ENCODE measurements at places on chromosomes 1 and 21. TPM values are rescaled to one million over a fixed set of nuclear protein-coding genes. Genes with fewer than 3 reads are reported as not detected.

- no peak for DNase-seq
Measured at GRCh38 chr1:169064103-169064502, 42.4 kb upstream of the ATP1B1 start.

GRCh38 chr1:192652159-192652558, 16.2 kb downstream of the RGS13 start:
- no peak for DNase-seq

GCSAML gene
- 0.05 TPM for total RNA-seq

- no peak for DNase-seq
Measured at GRCh38 chr1:119083980-119084379, 56.5 kb downstream of the WARS2 start.

TGFB2 gene
- total RNA-seq, result 1.6 TPM

ADORA3 gene
- total RNA-seq, result 3.8 TPM

- DNase-seq, result no peak
Measured at GRCh38 chr21:42833439-42833815, 45.9 kb downstream of the WDR4 start.

DNA sequence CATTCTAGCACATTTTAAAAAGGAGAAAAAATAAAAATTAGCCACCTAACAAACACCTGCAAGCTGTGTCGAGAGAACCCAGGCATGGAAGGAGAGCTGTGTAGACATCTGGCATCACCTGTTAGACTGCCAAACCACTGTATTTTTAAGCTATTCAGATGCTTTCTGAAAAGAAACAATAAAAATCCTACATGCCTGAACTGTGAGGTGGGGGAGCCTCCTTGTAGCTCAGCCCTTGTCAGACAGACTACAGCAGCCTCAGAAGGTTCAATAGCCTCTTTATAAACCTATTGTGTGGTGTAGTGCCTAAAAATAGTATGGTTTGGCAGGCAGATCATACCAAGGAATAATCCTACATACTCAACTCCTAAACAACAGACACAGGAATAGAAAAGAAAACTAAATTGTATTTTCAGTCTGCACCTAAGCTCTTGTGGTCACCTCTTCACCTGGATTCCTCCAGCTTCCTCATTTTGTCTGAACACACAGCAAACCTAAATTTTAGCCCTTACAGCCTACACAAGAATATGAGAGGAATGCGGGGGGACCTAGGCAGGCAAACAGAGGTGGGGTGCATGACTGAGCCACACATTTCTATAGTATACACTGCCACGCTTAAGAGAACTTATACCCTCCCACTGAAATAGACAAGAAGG, 67.0 kb downstream of the SIPA1L2 start:
- no peak for DNase-seq

DNA sequence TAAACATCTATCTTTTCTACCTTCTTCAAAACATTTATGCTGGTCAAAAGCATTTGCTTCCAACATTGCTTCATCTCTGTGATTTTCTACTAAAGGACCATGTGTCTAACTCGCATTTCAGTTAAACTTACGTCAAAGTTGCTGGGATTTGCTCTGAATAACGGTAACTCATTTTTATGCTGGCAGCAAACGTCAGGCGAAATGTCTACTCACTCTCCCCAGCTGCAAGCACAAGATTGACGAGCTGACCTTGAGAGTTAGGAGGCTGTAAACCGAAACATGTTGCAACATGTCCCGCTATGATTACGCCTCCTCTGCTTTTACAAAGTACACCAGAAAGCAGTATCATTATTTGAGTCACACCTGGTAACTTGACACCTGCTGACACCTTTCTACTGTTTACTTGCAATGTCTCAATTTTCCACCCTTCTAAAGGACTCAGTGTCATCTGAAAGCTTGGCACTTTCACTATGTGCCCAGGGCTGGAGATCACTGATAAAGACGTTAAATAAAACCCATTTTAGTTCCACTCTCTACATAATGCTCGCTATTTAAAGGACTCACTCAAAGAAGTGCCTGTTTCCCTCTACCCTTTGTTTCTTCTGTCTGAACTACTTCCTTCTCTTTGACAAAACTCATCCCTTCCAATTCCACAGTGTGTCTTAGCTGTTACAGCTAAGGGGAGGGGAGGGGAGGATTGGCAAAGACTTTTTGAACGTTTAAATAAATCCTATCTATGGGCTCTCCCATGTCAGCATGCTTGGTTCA, 111.9 kb downstream of the PTPN14 start:
- DNase-seq, result no peak

GRCh38 chr1:173914366-173914871, 2.7 kb downstream of the SERPINC1 start:
- no peak for DNase-seq

OR10J1 gene
- not detected for total RNA-seq

TRIM67 gene
- total RNA-seq, result 0.11 TPM

SESN2 gene
- 2.9 TPM for total RNA-seq

DNA sequence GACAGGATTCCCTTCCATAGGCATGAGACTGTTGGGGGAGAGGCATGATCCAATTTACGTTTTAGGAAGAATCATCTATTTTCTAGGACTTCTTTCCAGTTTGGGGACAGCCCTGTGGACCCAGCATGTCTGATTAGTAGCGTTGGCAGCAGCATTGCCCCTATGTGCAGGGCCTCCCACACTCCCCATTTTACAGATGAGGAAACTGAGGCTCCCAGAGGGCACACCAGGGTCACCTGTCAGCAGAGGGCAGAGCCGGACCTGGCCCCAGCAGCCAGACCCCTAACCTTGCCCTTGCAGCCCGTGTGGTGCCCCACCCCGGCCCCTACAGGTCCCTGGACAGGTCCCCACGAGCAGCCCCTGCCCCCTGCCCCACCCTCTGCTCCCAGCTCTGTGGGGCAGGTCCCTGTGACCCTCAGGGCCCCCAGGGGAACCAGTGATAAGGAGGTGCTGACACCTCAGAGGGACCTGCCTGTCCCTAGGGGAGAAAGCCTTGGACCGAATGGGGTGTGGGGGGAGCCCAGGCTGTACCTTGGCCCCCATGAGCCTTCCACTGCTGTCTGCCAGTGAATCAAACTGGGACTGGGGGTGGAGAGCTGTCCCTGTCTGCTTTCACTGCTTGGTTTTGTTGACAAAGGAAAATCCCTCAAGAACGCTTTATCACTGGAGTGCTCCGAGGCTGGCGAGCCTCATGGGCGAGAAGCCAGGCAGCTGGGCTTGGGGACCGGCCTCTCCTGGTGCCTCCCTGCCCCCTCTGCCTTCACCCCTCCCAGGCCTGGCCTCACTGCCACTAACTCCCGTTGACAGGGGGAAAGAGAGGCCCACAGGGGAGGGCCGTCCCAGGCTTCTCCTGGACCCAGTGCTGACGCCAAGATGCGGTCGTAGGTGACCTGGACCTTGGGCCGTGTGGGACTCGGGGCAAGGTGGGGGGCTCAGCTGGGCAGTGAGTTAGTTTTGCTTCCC, 39.4 kb upstream of the CCDC27 start:
- peak; percentile 81 for DNase-seq

DNA sequence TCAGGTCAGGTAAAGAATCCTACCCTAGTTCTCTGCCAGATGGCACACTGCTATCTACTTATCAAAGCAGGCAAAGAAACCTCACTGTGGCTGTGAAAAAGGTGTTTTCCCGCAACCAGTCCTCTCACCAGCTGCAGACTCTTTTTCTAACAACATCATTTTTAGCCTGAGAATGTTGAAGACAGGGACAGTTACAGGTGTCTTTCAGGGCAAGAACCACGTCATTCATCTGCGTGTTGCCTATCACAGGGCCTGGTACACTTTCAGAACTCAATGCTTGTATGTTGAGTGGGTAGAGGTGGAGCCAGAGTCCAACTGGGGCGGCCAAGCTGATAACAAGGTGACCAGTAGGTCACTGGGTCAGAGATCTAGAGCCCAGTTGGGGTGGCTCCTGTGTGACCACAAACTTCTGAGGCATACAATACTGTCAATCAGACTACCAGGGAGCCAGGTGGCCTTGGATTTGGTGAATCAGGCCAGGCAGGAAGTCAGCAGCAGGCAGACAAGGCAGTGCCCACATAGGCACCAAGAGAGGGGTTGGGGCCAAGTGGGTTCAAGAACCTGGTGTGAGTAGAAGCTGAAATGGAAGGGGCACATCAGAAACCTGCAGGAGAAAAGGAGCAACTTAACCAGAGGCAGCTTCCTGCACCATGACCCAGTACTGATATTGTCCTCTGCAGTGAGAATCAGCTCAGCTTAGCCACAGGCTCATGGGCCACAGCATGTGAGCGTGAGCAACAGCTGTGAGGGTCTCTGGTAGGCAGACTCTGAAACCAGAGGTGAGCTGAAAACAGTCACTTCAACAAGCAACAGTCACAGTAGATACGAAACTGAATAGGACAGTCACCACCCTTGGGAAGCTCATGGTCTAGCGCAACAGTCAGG, 123.6 kb downstream of the DTL start:
- no peak for DNase-seq

DNA sequence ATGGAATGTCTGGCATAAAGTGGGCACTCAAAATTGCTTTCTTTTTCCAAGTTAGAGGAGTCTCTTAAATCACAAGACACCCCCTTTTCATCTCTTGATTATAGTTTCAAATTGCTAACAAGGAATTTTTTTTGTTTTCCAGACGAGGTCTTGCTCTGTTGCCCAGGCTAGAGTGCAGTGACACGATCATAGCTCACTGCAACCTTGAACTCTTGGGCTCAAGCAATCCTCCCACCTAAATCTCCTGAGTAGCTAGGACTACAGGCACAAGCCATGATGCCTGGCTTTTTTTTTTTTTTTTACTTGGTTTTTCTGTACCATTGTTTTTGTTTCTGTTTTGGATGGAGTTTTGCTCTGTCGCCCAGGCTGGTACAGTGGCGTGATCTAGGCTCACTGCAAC, 20.8 kb downstream of the ZZZ3 start:
- no peak for DNase-seq

- DNase-seq, result no peak
Measured at GRCh38 chr1:59103457-59103856, 193.4 kb upstream of the FGGY start.

GORAB gene
- 7.8 TPM for total RNA-seq

RPTN gene
- total RNA-seq, result not detected

TMIGD3 gene
- total RNA-seq, result 1.7 TPM

GRCh38 chr1:225044258-225044657, 114.8 kb downstream of the DNAH14 start:
- DNase-seq, result no peak

DNA sequence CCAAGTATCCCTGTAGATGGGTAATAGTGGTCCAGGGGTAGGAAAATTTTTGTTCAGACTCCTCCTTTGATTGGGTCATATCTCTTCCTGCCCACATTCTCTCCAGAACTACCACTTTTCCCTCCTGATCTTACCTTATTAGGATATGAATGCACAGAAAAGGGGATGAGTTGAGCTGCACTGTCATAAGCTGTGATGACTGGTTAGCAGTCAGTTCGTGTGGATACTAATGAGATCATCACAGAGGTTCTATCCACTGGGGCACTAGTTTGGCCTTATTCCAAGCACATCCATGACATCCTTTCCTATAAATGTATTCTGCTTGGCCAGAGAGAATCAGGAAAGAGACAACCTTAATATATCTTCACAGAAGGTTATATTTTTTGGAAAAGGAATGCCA, 22.1 kb upstream of the TBX15 start:
- DNase-seq, result no peak

DNA sequence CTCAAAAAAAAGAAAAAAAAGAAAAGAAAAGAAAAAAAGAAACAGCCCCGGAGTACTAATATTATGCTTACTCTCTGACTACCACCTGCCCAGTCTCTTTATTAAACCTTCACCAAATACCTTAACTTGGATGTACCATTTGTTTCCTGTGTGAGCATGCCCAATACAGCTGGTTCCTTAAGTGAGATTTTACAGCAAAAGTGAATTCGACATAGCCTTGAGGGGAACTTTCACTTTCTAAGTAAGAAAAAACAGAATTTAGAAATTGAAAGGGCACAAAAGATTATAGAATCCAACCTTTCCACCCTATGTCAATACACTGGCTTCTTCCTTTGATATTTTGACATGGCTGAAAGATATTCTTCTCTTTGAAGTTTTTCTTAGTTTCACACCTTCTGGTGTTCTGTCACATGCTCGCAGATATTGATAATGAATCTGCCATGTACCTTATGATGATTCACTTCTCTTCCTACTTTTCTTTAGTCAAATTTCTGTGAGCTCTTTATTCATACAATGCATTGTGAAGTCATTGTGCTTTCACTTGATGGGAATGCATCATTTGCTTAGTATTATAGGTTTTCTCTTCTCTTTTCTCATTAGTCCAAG, 5.2 kb upstream of the GIPC2 start:
- DNase-seq, result no peak

PGLYRP3 gene
- total RNA-seq, result not detected

DPT gene
- 42.0 TPM for total RNA-seq

DNA sequence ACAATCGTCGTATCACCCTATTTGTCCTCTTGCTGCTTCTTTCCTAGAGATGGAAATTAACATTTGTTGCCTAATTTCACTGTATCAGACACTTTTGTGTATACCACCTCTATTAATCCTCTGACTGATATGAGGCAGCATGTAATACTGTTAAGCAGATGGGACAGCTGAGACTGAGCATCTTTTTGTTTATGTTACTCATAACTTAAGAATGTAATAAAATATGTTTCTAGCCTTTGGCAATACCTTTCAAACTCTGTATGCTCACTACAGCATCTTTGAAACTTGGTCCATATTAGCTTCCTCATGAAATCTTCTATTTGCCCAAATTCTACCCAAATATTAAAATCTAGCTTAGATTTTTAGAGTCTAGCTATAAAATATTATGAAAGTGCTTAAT, 2.3 kb downstream of the OR14K1 start:
- DNase-seq, result no peak

CNR2 gene
- not detected for total RNA-seq

DNA sequence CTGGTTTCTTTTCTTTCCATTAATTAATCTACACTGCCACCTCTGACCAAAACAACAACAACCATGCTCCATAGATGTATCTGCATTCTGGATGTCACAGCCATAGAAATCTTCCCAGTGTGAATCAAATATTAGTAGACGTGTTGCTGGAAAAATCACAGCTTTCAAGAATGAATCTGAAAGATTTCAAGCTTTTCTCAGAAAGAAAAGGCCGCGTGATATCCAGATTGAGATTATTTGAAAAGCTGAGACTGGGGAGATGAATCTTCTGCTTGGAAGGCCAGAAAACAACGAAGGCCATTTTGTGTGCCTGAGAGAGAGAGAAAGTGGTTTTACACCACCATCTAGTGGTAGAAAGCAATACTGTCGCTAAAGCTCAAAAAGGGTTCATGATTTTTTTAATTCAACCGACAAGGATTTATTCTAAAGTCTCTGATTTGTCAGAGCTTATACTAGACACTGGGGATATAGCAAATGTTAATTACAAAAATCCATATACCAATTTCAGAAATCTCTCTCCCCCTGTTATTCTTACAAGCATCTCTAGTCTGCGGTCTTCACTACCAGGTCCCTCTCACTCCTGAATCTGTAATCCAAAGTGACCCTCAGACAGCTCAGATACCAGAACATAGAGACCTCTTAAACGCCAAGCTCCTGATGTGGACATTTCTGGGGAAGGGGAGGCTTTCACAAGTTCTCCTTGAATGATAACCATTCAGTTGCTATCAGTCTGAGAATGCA, 87.5 kb upstream of the SGIP1 start:
- no peak for DNase-seq

NIT1 gene
- total RNA-seq, result 36.5 TPM

- no peak for DNase-seq
Measured at GRCh38 chr1:1069056-1069710, 4.9 kb downstream of the RNF223 start.
